Right ventricle myocardium inferior (tissue), 1 donor: ENCODE measurements at places on chromosomes 1 and 21. TPM values are rescaled to one million over a fixed set of nuclear protein-coding genes. Genes with fewer than 3 reads are reported as not detected.

SAMD11 gene
- total RNA-seq = 1.7 TPM

GRCh38 chr1:114340892-114341291 lies 170.1 kb downstream of the TRIM33 start:
- no peak for DNase-seq

DNA sequence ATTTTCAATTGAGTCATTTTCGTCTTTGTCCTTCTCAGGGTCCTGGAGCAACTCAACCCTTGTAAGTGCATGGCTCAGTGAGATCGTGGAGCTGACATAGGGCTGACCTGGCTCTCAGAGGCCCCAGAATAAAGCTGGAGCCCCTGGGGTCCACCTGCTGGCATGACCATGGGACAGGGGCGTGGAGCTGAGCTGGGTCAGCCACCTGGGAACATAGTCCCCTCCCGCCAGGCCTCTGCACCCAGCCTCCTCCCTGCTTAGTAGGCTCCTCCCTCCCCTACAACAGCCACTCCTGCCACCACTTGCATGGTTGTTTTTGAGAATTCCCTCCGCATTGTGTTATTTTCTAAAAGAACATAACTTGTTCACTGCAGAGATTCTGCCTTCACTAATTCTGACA lies 3.1 kb upstream of the RIPK4 start:
- DNase-seq = no peak

FCRL4 gene
- total RNA-seq = not detected

RORC gene
- 11.3 TPM for total RNA-seq
